ENCODE measurements at places on chromosomes 4 and X. TPM values are rescaled to one million over a fixed set of nuclear protein-coding genes. Genes with fewer than 3 reads are reported as not detected.

ENPEP gene
- total RNA-seq, result 0.73 TPM

SPANXA1 gene
- total RNA-seq, result not detected

COX7B2 gene
- not detected for total RNA-seq

CXorf49 gene
- total RNA-seq, result not detected

TCEAL6 gene
- total RNA-seq, result not detected

GPR34 gene
- total RNA-seq, result 1.5 TPM

CYLC1 gene
- not detected for total RNA-seq

MAGEA10 gene
- not detected for total RNA-seq

PCDH7 gene
- not detected for total RNA-seq

HTN3 gene
- total RNA-seq, result not detected

GLRA3 gene
- not detected for total RNA-seq

USO1 gene
- 15.5 TPM for total RNA-seq

ELF4 gene
- total RNA-seq, result 52.1 TPM

TTC29 gene
- total RNA-seq, result not detected

THAP9 gene
- 4.8 TPM for total RNA-seq

JADE3 gene
- total RNA-seq, result 3.0 TPM

MFAP3L gene
- 23.0 TPM for total RNA-seq

PYURF gene
- 57.1 TPM for total RNA-seq

TBX22 gene
- total RNA-seq, result not detected

TGIF2LX gene
- total RNA-seq, result not detected

TMEM165 gene
- total RNA-seq, result 48.4 TPM

MAGEE1 gene
- 6.4 TPM for total RNA-seq

CXCL10 gene
- total RNA-seq, result 0.42 TPM

XKRX gene
- total RNA-seq, result 1.2 TPM

IGFBP7 gene
- 16.6 TPM for total RNA-seq

NEXMIF gene
- total RNA-seq, result 1.6 TPM

NPY2R gene
- total RNA-seq, result not detected
